CD4-positive, alpha-beta T cell treated with Interleukin-15 for 4 hours (primary cell): ENCODE measurements at places on chromosomes 5 and 9.

- no peak for DNase-seq
Measured at GRCh38 chr5:90898326-90899013, 339.9 kb downstream of the ADGRV1 start.

GRCh38 chr5:40999142-40999541, 72.0 kb downstream of the MROH2B start:
- no peak for DNase-seq

GRCh38 chr5:116411101-116411571, 163.5 kb downstream of the SEMA6A start:
- no peak for DNase-seq

DNA sequence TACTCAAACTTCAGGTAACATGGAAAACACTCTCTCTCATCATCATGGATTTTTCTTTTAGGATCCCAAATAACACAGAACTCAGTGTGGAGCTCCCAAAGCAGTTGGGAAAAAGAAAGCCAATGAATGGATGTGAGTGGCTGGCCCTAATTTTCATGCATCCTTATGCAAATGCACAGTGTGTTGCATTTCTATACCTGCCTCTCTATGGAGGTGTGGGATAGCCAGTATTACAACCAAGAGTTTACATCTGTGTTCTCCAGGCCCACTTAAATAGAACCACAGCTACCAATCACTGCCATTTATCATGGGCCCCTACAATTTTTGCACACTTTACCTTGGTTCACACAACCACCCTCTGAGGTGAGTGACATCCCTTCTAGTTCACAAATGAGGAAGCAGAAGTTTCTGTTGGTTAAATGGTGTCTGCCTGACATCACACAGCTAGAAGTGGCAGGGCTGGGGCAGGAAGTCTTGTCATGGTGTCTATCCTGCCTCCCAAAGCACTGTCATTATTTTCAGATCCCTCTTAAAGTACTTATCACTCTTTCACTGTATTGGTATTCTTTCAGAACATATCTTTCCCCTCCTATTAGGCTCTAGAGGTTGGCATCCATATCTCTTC, 17.3 kb downstream of the MAMDC2 start:
- DNase-seq, result no peak

- no peak for DNase-seq
Measured at GRCh38 chr5:55629815-55630214, 82.3 kb downstream of the SLC38A9 start.

DNA sequence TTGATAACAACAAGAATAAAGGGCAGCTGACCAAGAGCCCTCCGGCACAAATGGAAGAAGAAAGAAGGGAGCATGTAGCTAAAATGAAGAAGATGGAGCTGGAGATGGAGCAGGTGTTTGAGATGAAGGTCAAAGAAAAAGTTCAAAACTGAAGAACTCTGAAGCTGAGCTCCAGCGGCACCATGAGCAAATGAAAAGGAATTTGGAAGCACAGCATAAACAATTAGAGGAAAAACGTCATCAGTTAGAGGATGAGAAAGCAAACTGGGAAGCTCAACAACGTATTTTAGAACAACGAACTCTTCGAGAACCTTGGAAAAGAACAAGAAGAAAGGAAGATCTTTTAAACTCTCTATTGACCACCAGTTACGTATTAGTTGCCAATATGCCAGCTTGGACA, 100.9 kb downstream of the GABBR2 start:
- no peak for DNase-seq

GRCh38 chr9:137115394-137116026, 977 bp upstream of the DPP7 start:
- DNase-seq, result no peak

DNA sequence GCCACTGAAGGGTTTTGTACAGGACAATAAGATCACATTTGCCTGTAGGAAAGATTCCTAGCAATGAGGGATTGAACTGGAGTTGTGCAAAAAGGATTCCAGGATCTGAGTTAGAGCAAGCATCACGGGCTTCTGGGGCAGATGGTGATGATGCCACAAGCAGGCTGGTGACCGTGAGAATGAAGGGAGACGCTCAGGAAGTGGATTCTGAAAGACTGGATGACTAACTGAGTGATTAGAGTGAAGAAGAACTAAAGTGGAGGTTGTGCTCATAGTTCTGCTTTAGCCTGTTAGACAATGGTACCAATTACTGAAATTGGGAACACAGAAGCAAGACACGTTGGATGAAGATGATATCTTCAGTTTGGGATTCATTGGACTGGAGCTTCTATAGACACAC, 168.2 kb downstream of the CD180 start:
- DNase-seq, result no peak

DNA sequence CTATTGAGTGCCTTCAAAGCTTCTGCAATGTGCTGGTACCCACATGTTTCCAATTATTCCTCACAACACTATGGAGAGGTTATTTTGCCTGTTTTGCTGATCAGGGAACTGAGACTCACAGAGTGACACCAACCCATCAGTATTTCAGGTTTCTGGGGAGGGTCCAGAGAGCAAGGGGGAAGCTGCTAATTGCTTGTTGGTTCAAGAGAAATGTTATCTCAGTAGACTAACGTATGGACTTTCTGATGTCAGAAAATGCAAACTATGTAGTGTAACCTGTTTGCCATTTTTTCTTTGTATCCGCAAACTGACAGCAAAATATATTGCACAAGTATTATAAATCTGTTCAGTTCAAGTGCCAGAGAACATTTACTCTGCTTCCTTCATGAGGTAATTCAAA, 108.3 kb upstream of the MSX2 start:
- no peak for DNase-seq

DNA sequence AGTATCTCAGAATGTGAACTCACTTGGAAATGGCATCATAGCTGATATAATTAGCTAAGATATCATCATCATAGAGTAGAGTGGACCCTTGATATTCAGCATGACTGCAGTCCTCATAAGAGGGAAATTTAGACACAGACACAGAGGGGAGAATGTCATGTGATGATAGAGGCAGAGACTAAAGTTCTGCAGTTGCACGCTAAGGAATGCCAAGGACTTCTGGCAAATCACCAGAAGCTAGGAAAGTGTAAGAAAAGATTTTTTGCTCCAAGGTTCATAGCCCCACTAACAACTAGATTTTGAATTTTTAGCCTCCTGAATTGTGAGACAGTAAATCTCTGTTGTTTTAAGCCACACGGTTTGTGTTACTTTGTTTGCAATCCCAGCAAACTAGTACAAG, 612.6 kb upstream of the ST8SIA4 start:
- DNase-seq, result no peak

DNA sequence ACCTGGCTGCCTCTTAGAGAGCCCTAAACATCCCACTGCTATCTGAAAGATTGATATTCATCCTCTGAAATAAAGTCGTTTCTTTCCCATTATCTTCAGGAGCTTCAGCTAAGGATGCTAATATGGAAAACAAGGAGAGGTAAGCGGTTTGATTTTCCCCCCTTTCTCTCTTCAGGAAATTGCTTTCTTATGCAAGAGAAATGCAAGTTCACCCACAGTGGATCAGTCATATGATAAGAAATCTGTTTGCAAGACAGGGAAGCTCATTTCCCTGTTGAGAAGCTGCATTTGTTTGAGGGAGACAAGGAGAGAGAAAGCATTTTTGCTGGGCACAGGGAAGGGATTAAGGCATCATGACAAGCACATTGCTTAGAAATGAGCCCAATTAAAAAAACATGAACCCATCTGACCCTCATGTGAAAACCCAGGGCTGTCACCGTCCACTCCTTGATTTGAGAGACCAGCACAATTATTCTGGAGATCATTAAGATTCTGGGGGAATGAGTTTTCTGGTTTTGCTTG, 53.7 kb upstream of the BOD1 start:
- DNase-seq, result no peak

DNA sequence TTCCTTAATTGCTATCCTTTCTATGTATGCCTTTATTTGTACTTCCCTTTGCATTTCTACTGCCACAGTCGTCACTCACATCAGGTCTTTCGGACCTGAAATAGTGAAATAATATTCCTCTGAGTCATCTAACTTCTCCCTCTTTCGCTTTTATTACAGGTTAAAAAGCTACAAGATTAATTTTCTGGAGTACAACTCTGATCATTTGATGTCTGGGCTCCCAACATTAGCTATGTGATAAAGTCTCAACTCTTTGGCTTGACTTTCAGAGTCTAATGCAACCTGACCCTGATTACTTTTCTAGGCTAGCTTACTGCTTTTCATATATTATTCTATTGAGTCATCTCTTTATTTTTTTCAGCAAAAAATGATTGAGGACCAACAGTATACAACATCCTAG, 638.8 kb upstream of the WWC1 start:
- DNase-seq, result no peak

DNA sequence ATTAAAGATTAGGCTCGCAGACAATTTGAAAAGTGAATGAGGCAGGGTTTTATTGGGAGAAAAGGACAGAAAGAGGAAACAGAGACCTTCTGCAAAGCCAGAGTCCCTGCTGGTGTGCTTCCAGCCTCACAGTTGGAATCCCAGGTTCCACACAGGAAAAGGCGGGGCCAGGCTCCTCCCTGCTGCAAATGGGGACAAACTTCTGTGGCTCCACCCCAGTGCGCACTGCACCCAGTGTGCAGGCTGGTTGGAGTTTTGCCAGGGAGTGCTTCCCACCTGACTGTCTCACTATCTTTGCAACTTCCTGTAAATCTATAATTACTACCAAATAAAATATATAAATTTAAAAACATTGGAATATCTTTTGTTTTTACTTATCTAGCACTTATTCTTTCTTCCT, 386.0 kb upstream of the GRIN3A start:
- no peak for DNase-seq

DNA sequence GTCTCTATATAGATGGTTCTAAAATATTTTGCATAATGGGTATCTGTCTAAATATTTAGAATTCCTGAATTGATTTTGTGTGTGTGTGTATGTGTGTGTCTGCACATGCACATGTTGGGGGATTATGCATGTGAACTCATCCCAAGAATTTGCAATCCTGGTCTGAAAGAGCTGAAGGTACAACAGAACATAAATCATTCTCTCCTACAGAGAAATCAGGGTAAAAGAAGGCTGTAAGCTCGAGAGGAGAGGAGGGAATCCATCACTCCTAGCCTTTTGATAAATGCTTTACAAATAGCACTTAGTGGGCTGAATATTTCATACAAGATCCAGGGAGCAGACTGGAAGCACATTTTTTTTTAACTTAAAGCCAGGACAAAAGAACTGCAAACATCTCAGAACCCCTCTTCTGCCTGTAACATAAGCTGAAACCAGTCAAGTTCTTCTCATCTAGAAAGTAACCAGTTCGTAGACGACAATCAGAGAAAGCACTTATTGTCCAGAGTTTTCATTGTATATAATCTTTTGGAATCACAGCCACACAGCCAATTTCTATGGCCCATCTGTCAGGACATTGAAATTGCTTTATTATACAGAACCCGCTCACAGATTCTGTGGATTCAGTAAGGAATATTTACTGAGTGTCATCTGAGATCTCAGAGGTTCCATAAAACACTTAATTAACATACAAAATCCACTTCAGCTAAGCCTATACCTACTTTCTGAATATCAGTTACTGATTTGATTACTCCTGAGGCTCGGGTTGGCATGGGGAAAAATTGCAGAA, 541.4 kb upstream of the ZNF462 start:
- DNase-seq, result no peak

DNA sequence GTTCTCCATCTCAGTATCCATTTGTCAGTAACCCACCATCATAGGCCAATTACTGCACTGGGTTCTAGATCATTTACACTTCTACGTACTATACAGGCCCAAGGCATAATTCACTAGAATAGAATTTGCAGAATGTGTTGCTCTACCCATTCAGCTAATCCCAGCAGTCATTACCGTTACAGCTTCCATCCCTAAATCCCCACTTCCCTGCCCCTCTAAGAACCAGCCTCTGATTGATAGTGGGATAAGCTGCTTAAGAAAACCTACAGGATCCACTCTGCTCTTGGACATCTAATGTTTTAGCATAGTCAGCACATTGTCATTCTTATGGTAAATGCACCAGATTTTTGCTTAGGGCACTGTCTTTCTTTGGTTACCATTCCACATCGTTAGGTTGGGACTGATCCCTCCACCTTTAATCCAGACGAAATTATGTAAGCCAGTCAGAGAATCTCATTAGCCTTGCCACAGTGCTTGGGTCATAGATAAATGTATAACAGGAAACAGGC, 39.3 kb upstream of the CHD1 start:
- DNase-seq, result no peak

GRCh38 chr5:112597831-112598230, 139.9 kb upstream of the APC start:
- DNase-seq, result no peak

DNA sequence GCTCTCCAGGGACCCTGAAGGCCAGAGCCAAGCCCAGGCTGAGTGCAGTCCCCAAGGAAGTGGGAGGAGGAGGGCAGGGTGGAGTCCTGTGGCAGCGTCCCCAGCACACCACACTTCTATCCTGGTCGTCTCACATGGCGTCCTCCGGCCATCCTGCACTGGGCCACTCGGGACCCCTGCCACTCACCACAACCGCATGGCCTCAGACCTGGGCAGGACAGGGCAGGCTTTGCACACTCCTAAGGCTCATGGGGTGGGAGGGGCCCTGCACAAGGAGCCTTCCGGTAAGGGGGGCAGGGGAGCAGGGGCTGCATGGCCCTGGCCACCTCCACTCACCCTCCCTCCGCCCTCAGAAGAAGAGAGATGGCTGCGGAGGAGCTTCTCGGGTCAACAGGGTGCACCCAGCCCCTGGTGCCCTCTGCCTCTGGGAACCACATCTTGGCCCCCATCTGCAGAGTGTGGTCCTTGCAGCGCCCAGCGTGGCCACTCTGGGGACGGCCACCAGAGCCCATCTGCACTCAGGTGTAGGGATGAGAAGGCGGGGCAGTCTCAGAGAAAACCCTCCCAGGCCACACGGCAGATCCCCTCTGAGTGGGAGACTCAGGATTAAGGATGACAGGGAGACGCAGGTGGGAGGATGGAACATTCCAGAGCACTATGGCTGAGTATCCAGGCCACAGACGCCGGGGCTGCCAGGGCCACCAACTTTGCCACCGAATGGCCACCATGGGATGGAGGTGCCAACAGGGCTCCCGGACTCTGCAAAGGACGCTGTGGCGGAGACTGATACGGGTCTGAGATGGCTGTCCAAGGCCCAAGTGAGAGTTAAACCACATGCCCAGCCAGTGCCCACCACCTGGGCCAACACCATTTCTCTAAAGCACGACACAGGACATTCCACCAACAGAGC, 7.6 kb downstream of the TPPP start:
- DNase-seq, result no peak

DNA sequence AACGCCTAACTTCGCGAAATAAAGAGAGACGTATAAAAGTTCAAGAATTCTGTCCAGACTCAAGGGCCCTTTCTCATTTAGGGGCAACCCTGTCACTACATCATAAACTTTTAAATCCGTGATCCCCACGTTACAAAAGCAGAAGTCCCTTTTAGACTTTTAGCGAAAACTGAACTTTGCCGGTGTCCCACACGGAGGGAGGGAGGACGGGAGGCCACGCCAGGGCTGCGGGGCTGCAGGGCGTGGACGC, 515 bp upstream of the F2R start:
- no peak for DNase-seq
